ENCODE measurements at places on chromosomes 6 and 20.

- DNase-seq = no peak
Measured at GRCh38 chr6:148304976-148305375, 37.7 kb upstream of the SASH1 start.

GRCh38 chr6:30743099-30744053 lies 889 bp upstream of the FLOT1 start:
- no peak for DNase-seq

DNA sequence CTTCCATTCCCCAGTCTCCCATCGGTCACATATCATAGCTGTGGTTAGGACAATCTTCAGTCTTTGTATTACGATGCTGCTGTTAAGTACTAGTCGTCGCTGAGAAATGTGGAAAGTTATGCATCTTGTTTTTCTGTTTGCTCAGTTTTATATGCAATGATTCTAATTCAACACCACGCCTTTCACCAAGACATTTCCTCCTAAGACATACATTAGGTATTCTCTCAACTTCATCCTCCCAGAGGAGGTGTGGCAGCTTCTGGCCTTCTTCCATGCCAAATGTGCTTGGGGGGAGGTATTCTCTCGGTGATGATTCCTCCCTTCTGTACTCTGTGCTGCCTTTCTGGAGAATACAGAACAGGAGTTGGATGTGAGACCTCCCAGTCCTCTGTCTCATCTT lies 66.1 kb downstream of the B4GALT5 start:
- no peak for DNase-seq

DNA sequence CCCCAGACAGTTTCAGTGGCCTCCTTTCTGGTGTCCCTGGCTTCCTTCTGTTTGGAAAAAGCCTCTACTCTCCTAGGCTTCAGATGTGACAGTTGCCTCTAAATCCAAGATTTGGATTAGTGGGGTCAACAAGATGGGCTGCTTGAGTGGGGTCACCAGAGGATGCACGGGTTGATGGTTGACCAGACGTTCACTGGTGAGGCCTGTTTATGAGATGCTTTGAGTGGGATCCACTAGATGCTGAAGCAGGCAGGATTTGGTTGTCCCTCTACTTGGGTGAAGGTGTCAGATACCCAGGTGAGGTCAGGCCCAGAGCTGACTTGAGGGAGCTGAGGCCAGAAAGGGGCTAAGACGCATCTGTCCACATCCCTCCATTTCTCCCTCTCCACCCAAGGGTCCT lies 8.1 kb upstream of the DLGAP4 start:
- DNase-seq = no peak

DNA sequence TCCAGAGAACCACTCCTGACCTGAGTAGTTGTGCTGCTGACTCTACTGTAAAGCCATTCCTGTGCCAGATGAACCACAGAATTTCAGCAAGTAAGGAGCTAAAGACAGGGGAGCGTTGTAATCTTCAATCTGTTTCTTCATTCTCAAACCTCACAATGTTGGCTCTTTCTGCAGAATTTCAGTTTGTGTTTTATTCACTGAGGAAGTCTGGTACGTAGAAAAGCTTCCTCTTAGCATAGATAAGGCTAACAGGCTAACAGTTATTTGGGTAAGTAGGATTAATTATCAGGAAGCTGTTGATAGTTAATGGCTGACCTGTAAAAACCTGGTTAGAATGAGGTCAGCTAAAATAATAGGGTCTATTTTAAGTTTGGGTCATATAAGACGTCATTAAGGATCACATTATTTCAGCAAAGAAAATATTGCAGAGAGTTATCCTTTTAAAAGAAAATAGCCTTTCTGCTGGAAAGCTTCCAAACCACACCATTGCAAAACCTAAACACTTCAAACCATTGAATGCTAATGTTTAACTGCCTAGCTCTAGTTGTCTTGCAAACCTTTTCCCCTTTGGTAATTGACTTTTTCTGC lies 14.1 kb upstream of the TENT5A start:
- DNase-seq = no peak

DNA sequence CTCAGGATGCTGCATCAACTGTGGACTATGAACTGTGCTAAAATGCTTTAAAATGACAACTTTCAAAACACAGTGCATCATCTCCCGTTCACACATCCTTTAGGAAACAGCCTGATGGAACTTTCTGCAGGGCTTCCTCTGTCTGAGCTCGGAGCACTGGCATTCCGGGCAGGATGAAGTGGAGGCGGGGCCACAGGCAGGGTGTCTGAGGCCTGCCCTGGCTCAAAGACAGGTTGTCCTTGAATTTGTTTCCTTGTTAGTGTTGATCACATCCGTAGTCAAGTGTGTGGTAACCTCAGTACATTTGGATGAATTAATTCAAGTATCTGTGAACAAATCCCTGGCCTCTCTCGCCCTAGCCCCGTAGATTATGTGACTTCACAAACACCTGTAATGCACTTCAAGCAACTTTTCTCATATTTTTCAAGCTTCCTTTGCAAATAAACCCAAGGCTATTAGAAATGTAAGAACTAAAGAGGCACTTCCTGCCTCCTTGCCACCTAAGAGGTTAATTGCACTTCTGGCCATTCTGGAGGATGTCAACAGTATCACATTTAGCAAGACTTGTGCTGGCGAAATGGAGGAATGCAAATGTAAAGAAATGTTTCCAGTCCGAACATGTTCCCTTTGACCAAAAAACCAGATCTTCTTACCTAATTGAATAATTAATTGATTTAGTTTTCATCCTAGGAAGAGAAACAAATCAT lies 3.1 kb downstream of the CD93 start:
- DNase-seq = no peak

DNA sequence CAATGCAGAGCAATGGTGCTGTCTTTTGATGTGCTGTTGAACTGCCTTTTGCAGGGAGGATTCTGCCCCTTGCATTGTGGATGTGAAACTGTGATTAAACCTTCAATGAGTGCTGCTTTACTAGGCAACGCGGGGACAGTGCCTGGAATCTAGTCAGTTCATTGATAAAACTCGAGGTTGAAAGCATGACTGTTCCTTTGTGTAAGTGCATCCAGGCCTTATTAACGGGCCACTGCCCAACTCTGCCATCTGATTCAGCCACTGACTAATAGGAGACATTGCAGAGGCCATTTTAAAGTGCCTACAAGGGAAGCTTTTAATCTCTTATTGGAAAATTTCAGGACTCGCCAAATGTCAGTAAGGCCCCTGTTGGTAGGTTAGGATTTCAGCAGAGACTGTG lies 49.3 kb downstream of the SLC35F1 start:
- DNase-seq = no peak

GRCh38 chr20:4088766-4089165 lies 73.4 kb upstream of the RNF24 start:
- DNase-seq = no peak

DNA sequence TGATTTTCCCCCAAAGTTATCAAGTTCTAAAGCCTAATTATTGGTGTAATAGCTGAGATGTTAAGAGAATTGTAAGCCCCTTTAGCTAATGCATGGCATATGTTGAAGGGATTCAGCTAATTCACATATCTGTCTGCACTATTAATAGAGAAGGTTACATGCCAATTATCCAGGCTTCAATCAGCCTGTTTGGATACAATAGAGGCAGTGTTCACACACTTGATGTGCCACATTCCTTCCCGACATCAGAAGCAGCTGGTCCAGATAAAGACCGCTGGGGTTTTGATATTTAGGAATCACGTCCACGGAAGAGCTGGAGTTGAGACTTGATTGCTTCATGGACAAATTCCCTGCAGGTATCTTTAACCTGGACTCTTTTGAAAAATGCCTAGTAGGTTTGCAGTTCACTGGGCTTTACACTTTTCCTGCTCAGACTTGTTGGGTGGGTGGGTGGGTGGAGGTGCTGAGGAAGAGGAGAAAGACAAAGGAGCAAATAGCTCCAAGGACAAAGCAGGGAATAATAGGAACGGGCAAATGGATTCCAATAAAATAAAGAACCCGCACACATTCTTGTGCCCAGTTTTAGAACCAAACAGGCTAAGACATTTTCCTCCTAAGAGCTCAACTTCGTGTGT lies 142.6 kb upstream of the ZNF217 start:
- DNase-seq = no peak

DNA sequence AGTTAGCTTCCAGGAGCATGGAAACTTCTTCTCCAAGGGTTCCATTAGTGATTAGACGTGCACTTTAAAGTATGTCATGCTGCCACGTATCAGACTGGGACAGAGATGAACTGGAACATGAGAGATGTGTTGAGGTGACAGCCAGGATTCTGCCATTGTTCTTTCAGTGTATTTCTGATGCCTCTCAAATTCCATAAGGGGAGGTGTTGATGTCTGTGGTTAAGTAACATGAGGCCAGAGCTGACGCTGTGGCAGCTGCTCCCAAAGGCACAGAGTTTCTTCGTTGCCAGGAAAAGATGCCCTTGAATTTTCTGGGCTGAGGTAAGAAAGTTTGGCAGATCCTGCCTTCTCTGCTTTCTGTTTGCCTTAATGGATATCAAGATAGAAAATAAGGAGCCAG lies 63.5 kb downstream of the TRMT6 start:
- DNase-seq = no peak

GRCh38 chr20:36754656-36755222 lies 8.8 kb upstream of the NDRG3 start:
- no peak for DNase-seq

DNA sequence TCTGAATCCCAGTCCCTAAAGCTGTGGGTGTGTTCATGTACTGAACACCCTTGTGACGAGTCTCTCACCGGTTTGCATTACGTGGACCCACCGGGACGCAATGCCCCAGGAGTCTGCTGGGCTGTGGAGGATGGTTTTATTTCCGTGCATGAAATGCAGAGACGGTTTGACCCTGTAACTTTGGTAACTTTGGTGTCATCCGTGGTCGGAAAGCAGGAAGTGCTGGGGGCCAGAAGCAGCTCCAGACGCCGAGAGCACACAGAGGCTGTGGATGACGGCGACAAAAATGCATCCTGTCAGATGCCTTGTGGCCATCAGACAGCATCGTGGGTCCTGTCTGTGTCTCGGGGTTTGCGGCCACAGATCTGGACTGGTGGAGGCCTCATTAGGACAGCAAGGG lies 7.2 kb downstream of the BHLHE23 start:
- DNase-seq = no peak

DNA sequence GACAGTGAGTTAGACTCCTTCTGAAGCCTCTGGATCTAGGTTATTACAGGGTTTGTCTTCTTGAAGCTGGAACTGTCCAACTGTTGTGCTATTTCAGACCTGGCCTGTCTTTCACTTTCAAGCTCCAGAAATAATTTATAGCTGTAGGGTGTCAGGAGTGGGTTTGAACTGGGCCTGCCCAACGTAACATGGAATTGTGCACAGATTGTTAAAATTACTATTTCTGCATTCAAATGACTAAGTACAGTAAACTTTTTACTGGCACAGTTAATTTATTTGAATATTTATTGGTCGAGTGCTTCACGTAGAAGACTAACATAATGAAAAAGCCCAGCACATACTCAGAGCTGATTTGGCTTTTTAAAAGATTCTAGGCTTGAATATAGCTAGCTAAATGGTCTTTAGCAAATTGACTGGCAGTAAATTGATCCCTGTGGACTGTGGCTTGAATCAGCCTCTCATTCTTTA lies 74.3 kb downstream of the ARID1B start:
- no peak for DNase-seq

DNA sequence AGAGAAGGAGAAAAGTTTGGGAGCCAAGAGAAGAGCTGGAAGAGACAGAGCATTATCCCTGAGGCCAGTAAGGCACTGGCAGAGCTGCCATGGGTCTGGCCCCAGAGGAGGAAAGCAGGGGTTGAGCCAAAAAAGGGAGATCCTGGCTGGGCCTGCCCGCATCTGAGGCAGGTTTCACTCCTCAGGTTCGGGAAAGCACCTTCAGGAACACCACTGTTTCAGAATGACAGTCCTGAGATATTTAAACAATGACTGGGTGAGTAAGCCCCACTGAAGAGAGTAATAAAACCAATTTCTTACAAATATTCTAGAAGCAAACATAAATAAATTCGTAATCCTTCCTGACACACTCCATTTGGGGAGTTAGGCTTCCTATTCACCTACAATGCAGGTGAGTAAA lies 152.2 kb downstream of the BACH2 start:
- DNase-seq = no peak

DNA sequence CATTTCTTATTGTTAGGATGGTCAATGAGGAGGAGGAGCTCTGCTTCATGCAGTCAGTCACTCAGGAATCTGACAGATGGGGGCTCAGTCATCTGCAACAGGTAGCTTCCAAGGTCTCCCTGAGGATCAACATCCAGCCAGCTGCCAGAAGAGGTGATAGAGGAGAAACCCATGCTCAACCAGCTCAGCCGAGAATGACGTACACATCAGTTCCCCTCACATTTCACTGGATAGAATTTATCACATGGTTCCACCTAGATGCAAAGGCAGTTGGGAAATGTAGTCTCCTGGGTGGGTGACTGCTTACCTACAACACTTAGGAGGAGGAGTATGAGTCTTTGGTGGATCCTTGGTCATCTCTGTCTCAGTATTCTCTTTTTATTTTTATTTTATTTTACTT lies 144.5 kb downstream of the CEBPB start:
- DNase-seq = no peak

- no peak for DNase-seq
Measured at GRCh38 chr6:100426744-100427338, 37.9 kb downstream of the SIM1 start.

- no peak for DNase-seq
Measured at GRCh38 chr20:63501818-63502670, 3.2 kb upstream of the EEF1A2 start.

- DNase-seq = no peak
Measured at GRCh38 chr6:113539623-113540022, 317.5 kb upstream of the MARCKS start.

GRCh38 chr6:45933855-45934254 lies 81.8 kb downstream of the CLIC5 start:
- no peak for DNase-seq

DNA sequence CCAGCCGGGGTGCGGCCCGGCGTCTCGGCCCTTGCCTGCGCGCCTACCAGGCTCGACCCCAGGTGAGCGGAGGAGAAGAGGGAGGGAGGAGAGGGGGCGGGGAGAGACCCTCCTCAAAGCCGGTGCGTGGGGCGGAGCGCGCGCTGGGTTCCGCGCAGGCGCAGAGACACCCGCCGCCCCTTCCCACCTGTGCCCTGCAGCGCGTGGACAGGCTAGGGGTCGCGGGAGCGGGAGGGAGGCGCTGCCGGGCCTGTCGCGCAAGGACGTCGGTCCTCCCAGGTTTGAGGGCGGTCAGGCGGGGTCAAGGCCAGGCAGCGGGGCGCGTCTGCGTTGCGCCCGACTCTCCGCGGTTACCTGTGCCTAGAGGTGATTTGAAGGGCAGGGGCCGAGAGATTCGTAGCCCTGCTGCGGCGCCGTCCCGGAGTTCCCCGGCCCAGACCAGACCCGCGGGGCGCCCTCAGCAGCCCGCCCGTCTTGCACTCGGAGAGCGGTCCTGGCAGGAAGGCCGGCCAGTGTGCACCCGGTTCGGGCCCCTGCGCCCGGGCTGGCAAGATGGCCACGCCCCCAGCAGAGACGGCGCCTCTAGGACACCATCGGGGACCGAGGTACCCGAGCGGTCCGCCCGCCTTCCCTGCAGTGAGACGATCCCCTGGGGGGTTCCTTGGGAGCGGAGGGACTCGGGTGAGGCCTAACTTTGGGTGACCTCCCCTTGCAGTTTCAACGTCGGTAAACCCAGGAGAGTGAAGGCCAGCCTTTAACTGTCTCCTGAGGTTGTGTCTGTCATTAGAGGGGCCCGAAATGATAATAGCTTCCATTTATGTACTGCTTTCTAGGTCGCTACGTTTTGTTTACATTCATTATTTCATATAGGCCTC lies 546 bp downstream of the C6orf136 start:
- peak; percentile 55 for DNase-seq

GRCh38 chr6:100001915-100002388 lies 7.9 kb upstream of the MCHR2 start:
- no peak for DNase-seq
